AG04449 (cell line): ENCODE measurements at places on chromosomes 1 and 21.

GRCh38 chr1:8423269-8423691 is 105.4 kb downstream of the SLC45A1 start:
- no peak for DNase-seq

DNA sequence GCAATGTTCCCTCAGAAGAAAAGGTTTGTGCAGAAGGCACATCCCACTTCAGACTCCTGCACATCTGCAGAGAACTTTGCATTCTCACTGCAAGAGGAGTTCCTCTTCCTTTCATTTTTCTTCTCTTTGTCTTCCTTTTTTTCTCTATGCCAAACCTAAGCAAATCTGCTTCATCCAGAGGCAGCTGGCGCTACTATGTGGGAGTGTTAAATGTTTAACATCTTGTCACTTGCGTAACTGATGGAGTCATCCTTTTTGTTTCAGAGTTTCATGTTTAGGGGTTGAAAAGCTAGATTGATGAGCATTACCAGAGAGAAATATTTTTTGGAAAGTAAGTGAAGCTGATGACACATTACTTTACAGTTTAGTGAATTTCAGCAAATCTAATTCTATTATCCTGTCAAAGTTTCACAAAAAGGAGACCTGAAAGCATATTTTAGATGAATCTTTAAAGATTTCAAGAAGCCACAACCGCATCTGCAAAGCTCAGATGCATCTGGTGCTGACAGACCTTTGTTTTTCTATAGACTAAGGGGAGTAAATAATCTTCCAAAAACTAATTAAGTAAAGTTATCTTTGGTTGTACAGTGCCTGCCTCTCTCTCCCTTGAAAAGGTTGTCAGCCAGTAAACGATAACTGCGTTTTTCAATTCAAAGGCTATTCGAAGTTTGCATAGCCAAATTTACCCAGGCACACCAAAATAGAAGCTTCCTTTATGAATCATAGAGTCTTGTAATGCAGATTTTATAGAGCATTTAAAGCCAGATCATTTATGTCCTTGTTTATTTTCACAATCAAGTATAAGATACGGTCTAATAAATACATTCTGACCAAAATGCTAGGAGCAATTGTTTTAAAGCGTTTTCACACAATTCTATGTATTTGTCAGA is 1.2 kb upstream of the LRRC53 start:
- no peak for DNase-seq

DNA sequence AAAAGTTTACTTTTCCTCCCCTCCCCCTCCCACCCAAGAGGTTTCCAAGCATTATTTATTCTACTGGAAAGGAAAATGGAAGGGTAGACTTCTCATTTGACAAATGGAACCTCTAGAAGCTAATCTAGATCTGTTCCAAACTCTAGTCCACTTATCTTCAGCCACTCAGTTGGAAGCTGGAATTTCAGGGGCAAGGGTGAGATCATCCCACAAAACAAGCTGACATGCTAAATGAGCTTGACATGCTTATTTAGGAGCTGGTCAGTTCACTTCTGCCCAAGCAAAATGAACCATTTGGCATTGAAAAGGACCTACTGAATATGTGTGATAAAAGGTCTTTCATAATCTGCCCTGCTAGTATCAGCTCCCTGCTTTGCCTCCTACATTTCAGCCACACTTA is 5.0 kb downstream of the LRRC41 start:
- DNase-seq, result no peak

GRCh38 chr1:201845331-201846083 is 16.6 kb downstream of the IPO9 start:
- no peak for DNase-seq

DNA sequence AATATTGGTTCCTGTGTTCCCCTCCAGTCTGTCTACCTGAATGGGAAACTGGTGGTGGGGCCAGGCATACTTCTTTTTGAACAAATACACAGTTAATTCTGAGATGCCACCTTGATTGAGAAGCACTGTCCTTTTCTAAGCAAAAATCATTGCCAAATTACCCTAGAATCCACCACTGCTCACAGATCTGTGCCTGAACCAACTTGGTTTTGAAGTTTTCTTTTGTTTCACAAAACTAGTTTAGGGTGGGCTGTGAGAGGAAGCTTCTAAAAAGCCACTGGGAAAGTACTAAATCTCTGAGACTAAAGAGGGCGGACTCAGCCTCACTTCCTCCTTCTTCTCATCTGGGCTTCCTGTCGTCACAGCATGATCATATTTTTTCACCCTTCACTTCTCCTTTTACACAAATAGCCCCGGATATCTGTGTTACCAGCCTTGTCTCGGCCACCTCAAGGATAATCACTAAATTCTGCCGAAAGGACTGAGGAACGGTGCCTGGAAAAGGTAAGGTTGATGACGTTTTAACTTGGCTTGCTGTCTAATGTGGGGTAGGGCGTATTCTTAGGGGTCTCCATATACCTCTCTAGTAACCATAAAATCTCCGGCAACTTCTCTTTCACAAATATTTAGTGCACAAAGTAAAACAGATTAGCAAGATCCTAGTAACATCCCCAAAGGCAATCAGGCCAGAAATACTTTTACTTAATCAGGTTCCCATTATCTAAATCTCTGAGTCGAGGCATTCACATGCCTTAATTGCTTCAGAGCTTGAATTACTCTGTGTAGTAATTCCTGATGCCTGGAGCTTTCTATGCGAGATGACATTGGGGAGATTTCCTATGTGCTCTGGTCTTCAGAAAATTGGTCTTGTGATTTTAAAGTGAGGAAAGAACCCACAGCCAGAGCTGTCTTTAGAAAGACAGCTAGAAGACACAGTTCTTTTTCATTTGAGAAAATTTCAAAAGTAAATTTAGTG is at the start of gene CD53:
Gene CD53, plus strand, starts transcription at position 404 of the 976 bp plus-strand sequence. CDS start 18,261 bp downstream, outside the sequence.
- DNase-seq, result no peak

DNA sequence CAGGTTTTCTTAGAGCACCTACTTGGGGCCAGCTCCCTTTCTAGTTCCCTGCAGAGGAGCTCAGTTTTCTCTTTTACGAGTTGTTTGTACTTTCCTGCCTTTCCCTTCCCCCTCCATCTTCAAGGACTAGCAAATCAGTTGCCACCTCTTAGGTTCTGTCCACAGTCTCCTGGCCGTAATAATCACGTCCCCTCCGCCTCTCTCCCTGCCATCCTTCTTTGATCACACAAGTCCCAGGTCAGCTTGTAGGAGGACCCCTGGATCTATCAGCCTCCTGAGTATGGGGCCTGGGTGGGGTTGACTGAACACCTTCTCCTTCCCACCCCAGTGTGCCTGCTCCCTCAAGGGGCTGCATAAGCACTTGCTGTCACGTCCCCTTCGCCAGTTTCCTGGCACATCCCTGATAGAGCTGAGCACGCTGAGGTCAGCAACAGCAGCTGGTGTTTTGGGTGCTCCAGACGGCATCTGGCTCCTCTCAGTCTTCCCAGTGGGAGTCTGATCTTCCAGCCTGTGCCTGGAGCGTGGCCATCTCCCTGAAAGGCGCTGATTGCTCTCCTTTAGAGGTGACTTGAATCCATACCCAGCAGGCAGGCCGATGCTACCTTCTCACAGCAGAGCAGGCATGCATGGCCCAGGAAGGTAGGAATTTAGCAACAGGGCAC is 216.1 kb upstream of the TMEM51 start:
- no peak for DNase-seq

DNA sequence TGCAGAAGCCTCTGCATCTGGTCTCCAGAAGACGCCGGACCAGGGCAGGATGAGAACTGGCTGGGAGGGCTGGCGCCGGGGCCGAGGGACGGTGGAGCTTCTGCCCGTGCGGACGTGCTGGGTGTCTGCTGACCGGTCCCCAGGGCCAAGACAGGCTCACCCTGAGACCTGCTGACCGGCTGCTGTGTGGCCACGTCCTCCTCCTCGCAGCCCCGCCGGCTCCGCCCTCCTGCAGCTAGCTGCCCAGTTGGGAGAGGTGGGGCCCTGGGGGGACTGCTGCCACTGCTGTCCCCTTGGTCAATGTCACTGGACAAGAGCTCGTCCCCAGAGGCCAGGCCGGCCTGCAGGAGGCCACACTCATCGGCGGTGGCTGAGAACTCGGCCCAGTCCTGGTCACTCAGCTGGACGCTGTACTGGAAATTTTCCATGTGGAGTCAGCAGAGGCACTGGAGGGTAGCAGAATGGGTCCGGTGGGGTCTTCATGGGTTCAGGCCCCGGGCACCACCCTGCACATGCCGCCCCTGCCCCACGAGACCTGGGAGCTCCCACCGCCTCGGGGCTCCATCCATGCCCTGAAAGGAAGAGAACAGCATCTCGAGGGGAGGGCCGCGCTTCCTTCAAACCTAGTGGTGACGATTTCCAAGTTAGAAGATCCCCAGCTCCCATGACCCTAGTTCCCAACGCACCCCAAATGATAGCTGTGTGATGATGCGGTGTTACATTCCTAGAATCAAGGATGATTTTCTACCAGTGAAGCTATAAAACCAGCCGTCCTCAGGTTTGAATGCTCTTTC is 1.1 kb downstream of the PERM1 start:
- no peak for DNase-seq

DNA sequence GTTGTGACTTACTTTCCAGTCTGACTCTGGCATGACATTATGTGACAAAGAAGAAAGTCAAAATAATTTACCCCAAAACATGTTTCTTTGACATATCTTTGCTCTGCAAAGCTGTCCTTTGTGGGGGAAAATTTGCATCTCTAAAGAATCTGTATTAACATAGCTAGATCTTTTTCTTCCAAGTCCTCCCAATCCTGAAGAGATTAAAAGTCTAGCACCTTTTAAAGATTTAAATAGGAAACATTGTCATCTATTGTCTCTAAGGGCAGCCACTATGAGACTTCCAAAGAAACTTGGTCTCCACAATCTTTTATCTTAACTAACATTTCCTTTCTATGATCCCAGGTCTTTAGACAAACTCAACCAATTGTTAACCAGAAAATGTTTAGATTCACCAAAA is 16.0 kb downstream of the LRRC3 start:
- DNase-seq, result no peak

DNA sequence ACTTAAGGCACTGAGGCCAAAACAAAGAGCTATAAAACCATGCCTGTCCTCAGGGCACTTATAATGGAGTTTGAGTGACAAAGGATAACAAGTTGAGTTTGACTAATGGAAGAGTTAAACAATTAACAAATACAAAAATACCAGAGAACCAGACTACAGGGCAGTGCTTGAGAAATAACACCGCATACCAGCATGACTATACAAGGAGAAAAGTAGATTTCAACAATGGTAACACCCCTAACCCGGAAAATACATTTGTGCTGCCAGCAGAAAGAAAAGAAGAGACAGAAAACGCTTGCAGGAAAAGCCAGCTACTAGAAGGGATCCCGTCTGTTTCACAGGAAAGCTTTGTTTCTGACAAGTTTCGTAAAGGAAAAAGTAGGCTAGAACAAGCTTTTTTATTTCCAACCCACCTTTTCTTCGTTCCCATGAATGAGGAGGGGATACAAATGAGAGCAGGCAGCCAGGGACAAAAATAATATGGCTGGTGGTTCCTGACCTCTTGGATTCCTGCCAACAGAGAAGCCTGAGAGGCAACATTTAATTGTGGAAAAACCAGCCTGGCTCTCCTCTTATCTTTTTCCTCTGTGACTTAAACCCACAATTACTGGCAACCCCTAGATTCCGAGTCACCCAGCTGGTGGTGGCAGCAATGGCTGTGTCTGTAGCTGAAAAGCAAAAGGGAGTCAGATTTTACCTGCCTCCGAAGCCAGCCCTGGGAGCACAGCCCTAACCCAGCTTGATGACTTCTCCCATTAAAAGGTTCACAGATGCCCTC is 56.5 kb downstream of the WLS start:
- no peak for DNase-seq

DNA sequence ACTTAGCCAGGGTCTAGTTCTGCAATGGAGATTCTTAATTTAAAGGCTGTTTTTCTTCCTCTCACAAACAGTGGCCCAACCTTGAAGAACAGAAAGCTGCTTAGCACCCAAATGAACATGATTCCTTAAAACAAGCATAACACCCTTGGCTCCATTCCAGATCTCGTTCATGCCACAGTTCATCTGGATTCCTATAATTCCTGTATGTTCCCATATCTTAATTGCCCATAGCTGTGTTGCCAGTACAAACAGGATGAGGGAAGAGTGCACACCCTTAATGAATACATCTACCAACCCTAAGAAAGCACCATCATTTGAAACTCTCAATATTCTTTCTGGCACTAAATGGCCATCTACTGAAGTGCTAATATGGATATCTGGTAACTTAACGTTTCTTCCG is 45.5 kb downstream of the TGFB2 start:
- no peak for DNase-seq

DNA sequence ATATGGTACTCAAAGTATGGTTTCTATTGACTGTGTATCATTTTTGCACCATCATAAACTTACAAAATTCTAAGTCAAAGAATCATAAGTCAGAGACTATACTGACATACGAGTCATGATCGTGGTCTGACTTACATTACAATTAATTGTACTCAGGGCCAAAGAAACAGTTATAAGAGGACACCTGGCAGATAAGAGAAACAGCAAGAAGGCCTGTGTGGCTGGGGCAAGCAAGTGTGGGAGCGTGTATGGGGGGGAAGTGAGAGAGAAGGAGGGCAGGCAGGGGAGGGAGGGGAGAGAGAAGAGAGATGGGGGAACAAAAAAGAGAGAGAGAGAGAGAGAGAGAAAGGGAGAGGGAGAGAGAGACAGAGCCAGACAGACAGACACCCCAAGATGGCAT is 70.9 kb downstream of the RERE start:
- no peak for DNase-seq

GRCh38 chr1:145730467-145730866 is 11.2 kb downstream of the CD160 start:
- DNase-seq, result no peak

- DNase-seq, result no peak
These were observed 178.0 kb upstream of the DPT start for GRCh38 chr1:168907053-168907452.

DNA sequence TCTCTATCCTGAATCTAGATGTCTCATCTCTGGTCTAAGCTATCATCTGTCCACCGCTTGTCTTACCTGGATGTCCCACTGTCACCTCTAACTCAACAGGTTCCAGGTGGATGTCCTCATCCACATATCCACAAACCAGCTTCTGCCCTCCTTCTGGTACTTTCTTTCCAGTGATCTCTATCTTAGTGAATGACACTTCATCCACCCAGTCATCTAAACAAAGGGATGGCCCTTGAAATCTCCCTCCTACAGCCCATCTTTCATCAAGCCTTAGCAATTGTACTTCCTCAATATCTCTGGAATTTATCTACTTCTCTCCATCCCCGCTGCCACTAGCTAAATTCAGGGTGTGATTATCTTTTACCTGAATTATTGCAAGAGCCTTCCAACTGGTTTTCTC is 33.9 kb upstream of the SERBP1 start:
- DNase-seq, result no peak

- no peak for DNase-seq
These were observed 180.9 kb downstream of the PTGER3 start for GRCh38 chr1:70866542-70867264.

DNA sequence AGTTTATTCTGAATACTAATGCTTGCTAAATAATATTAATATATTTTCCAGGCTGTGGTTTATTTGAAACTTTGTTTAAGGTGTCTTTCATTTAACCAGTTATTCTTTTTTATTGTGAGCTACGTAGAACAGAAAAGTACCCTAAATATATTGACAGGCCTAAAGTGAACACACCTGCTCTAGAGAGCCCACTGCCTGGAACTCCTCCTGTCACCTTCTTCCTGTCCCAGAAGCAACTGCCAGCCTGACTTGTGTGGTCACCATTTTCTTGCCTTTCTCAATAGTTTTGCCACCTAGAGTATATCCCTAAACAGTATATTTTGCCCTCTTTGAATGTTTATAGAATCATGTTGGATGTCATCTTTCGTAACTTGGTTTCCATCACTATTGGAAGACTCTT is 48.5 kb downstream of the SCCPDH start:
- DNase-seq, result no peak

- peak; percentile 49 for DNase-seq
These were observed 132.2 kb downstream of the ADSS2 start for GRCh38 chr1:244319283-244320132.

- no peak for DNase-seq
These were observed 4.6 kb downstream of the UBAP2L start for GRCh38 chr1:154225370-154225769.
